ENCODE measurements at places on chromosomes 11 and 22.

DNA sequence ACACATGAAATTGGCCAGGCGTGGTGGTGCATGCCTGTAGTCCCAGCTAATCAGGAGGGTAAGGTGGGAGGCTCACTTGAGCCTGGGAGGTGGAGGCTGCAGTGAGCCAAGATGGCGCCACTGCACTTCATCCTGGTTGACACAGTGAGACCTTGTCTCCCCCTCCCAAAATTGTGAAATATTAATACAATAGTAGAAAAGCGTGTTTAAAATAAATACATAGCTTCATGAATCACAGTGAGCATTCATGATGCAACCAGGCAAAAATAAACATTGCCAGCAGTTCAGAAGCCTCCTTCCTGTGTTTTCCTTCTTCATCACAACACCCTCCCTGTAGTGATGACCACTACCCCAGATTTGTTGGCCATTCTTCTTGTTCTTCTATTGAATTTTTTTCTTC is 4.3 kb upstream of the TEAD1 start:
- no peak for DNase-seq

GRCh38 chr11:8566613-8567210 is 27.3 kb downstream of the STK33 start:
- DNase-seq: peak; percentile 49

GRCh38 chr11:86061483-86062205 is 7.2 kb downstream of the PICALM start:
- DNase-seq: no peak

DNA sequence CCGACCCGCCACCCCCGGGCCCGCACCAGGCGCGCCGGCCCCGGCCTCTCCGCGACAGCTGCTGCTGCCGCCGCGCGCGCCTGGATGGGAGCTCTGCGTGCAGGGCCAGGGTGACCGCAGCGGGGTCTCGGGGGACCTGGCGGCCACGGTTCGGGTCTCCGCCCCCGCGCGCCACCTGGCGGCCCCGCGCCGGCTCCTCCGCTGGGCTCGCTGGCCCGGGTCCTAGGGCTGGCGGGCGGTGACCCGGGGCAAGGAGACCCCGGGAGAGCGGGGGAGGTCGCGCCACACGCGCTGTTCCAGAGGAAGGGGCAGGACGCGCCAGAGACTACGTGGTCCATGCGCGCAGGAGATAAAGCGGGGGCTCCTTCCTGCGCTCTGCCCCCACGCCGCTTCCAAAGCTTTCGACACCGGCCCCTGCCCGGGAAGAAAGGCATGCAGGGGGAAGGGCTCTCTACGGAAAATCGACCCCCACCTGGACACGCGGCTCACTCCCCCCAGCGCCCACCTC is 562 bp downstream of the SHANK2 start:
- no peak for DNase-seq

GRCh38 chr11:131867457-131868257 is 497.2 kb downstream of the NTM start:
- DNase-seq: peak; percentile 83

GRCh38 chr22:47534804-47535410 is 772.5 kb downstream of the TBC1D22A start:
- no peak for DNase-seq

- no peak for DNase-seq
Measured at GRCh38 chr11:74005721-74006517, 3.0 kb downstream of the UCP3 start.

DNA sequence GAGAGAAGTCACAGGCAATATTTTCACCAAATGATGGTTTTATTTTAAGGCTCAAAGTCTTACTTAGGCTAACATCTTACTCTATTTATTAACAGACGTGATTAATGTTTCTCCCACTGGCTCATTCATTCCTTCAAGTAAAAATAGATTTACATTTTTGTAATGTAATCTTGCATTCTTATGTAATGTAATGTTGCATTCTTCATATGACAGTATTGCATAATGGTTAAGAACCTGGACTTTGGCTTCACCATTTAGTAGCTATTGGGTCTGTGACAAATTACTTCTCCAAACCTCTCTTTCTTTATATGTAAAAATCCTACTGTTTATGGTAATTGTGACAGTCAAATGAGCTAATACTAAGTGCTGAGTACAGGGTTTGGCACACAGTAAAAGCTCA is 3.3 kb upstream of the DIXDC1 start:
- no peak for DNase-seq

DNA sequence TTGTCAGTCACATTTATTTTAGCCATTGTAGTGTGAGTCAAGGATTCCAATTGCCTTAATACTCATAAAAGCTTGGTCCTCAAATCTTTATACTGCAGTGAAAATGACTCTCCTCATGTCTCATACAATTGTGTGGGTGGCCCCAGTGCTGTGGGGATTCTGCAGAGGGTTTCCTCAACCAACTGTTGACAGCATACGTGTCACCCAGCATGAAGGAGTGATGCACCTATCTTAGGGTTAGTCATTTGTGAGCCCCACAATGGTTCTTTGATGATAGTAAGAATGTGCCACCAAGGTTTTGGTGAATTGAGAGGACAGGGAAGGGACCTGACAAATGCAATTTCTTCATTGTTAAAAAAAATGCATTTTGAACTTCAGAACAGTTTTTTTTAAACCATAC is 1046.2 kb downstream of the OPCML start:
- no peak for DNase-seq

GRCh38 chr22:38317995-38318715 is 922 bp upstream of the CSNK1E start:
- no peak for DNase-seq

- no peak for DNase-seq
Measured at GRCh38 chr11:105045676-105046296, 651 bp upstream of the CARD16 start.

GRCh38 chr11:15112131-15112541 is 2.6 kb upstream of the INSC start:
- no peak for DNase-seq

GRCh38 chr22:37862570-37863325 is 13.5 kb downstream of the EIF3L start:
- no peak for DNase-seq

DNA sequence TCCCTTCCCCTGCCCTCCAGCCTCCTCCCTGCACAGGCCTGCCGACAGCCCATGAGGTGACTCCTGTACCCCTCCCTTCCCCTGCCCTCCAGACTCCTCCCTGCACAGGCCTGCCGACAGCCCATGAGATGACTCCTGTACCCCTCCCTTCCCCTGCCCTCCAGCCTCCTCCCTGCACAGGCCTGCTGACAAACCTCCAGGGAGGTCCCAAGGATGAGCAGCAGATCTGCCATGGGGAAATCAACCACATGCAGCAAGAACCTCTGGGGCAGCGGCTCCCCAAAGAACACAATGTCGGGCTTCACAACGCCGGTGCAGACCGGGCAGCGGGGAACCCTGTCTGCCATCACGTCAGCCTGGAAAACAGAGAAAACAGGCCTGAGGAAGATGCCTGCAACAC is 12.3 kb downstream of the SIRT3 start:
- no peak for DNase-seq

- DNase-seq: no peak
Measured at GRCh38 chr11:30772908-30773307, 186.8 kb upstream of the MPPED2 start.

DNA sequence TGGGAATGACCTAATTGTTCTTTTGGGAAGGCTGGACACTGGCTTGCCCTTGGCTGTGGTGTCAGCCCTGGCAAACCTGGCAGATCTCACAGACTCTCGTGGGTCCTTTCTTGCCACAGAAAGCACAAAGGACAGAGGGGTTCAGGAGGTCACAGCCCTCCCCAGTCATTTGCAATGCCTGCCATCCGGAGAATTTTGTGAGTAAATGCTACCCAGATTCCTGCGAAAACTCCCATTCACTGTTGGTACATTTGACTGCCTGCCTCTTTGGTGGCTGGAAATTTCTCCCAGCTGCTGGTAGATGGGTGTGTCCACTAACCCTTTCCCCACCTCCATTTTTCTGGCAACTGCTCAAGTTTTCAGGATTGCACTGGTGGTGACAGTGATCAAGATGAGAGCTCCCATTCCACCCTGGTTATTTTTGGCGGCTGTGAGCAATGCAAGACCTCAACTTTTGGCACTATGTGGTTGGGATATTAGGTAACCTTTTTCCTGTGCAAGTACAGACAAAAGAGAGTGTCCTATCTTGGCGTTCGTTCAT is 155.7 kb downstream of the NAV2 start:
- no peak for DNase-seq

GRCh38 chr11:134452026-134452837 is 40.2 kb upstream of the B3GAT1 start:
- no peak for DNase-seq

DNA sequence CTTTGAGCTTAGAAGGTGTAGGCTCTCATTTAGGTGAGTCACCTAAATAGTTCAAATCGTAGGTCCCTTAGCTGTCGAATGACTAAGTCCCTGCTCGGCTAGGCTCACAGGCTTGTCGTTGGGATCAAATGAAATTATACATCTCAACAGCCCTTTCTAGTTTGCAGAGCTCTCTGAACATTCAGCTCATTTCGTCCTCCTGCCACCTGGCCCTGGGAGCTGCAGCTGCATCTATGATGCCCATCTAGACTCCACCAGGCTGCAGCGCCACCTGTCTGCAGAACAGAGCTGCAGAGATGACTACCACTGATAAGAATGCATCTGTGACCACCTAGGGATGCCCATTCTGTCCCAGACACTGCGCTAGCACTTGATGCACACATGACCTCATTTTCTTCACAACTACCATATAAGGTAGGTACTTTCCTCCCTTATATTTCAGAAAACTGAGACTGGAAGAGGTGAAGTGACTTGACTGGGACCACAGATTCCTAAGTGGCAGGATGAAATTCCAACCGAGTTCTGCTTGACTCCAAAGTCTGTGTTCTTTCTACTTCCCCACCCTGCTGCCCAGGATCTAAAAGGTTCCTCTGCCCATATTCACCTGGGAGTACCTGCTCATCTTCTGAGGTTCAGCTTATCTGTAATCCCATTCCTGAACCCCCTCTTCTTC is 141.1 kb upstream of the NARS2 start:
- DNase-seq: peak; percentile 60

DNA sequence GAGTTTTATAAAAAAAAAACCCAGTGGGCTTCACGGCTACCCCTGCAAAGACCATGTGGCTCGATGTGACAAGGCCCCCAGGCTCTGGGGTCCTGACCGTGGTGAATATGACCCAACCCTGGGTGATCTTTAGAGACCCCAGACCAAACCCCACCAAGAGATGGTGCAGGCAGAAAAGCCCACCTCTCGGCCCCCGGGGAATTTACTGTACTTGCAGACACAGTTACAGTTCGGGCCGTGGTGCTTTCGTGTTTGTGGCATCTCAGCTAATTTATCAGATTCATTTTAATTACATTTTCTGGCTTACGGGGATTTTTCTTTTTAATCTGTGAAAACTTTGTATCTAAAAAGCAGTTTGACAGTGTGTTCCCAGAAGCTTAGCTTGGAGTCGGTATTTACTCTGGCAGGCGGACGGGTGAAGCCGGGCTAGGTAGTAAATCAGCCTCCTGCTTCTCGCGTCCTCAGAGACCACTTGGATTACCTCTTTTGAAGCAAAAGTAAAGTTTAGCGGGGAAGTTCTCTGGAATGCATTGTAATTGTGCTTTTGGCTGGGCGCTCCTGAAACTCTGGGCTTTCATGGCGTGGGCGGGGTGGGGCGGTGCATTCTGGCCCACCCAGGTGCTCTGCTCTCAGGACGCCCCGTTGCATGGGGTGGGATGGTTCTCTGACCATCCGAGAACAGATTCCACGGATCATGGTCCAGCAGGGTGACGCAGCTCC is 25.3 kb downstream of the ANO1 start:
- peak; percentile 72 for DNase-seq

DNA sequence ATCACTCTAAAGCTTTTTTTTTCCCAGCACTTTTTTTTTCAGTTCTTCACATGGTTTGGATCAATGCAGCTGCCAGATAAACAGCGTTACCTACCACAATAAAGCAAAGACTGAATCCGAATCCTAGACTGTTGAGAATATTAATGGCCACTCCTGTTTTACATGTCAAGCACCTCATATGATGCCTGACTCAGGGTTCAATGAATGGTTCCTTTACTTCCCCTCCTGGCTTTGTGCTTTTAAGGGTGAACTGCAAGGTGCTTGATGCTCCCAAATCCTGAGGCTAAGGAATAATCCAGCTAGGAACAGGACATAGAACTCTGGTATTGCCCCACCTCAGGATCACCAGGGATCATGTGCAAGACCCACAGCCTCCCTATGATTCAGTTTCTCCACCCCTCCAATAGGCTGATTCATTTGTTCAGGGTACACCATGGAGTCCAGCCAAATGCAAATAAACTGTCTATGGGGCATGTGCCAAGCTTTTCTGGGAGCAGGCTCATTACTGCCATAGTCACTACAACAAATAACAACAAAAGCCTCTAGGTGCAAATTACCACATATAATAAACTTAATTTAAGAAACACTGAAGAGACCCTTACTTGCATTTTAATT is 104.3 kb downstream of the GAB2 start:
- DNase-seq: no peak

DNA sequence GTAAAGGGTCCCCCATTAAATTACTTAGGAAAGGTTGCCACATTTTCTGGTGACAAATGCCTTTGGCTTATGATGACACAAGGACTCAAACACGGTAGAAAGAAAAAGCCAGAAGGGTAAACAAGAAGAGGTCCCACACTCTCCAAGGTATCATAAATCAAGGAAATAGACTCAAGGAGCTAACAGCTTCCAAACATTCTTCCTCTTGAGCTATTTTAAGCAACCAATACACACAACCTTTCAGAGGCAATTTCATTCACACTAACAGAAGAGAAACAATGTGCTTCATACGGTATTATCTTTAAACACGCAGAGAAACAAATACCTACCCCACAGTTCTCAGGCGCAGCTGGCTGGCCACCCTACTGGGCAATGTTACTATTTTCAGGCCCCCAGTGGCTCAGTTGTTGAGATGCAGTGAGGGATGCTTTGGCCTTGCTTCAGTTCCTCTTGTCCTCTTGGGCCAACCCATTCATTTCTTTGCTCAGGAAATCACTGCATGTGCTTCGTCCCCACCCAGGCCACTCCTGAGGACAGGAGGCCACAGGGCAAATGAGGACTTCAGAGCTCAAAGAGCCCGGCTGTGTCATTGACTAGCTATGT is 15.8 kb downstream of the ABTB2 start:
- no peak for DNase-seq

DNA sequence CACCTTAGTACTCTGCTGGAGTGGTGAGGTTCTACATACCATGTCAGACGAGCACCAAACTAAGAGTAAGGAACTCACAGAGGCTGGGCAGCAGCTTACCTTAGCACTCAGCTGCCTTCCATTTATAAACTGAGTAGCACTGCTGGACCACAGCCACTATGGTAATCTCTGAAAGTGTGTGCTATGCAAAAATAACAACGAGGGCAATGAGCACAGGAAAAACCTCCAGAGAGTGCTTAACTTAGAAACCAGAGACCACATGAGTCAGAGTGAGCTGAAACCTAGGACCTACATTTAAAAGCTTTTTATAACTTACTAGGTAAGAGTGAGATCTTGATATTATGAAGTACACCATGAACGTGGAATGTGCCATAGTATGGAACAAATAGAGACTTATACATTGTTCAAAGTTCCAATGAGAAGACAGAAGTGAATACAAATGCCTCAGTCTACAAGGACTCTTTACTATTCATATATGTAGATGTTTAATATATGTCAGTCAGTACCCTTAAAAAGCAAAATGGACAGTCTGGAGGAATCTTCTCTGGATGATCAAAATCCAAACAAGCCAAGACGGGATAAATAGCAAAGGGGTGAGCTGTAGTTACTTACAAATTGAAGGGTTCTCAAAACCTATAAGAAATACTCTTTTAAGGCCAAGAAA is 17.2 kb upstream of the CD59 start:
- no peak for DNase-seq

GRCh38 chr22:27962268-27963044 is 43.4 kb upstream of the PITPNB start:
- DNase-seq: peak; percentile 22

Measured in renal pelvis (tissue), 12 donors.